Progenitor cell of endocrine pancreas (in vitro differentiated cells): ENCODE measurements at places on chromosomes 7 and 10. TPM values are rescaled to one million over a fixed set of nuclear protein-coding genes. Genes with fewer than 3 reads are reported as not detected.

The GDF10 gene
- not detected in 2 replicates for total RNA-seq

The MAP3K8 gene
- 15.0 and 16.8 TPM in 2 replicates for total RNA-seq

The BET1 gene
- 24.9 and 30.5 TPM in 2 replicates for total RNA-seq

The GNAT3 gene
- total RNA-seq: not detected in 2 replicates

The ABCB4 gene
- 0.60 and 0.65 TPM in 2 replicates for total RNA-seq

DNA sequence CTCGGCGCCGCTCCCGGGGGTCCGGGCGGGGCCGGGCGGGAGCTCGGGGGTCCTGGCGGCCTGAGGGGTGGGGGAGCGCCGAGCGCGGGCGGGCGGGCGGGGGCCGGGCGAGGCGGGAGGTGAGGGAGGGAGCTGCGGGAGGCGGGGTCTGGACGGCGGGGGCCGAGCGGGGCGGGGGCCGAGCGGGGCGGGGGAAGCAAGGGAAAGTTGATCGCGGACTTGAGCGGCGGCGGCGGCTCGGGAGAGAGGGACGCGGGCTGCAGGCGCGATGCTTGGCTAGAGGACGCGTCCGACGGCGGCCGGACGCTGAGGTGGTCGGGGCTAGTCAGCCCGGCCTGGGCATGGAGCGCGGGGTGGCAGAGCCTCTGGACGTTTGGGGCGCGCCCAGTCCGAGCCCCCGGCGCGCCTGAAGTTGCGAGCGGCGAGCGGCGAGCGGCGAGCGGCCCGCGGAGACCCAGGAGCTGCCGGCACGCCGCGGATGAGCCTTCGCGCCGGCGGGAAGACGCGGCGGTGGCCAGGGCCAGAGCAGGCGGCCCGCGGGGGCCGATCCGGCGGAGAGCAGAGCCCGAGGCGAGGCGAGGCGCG lies at the start of gene CDH23:
CDH23 (plus strand) TSS at position 210 of the 585 bp plus-strand sequence. CDS start 42,912 bp downstream, outside the sequence.
- peaks cover 83% of the 10 kb centered on the region for H3K27me3 ChIP-seq
- H3K4me1 ChIP-seq: peaks cover 1% of the 10 kb centered on the region
- no peak for DNase-seq
- H3K4me3 ChIP-seq: peak within 1 kb of the TSS; percentile 63
- peak within 1 kb of the TSS; percentile 63 for H3K27ac ChIP-seq

DNA sequence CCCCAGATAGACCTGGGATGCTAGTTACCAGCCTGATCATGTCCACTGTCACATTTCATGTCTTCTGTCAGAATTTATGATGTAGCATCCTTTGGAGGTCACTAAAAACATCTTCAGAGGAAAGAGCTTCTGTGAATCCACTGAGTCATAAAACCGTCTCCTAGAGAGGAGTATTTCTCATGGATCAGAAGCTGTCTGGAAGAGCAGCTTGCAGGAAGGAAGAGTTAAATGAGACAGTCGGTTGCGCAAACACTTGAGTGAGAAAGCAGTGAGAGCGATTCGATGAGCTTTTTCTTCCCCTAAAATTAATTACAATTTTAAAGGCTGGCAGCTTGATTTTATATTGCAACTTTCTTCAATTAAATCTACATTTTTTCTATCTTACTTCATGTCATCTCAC lies 47.2 kb upstream of the WDR11 start:
- no peaks in the 10 kb centered on the region for H3K36me3 ChIP-seq
- DNase-seq: no peak
- peaks cover 27% of the 10 kb centered on the region for H3K4me1 ChIP-seq
- no peak overlapping the region for H3K4me3 ChIP-seq

- no peak for DNase-seq
- no peaks in the 10 kb centered on the region for H3K36me3 ChIP-seq
- no peak overlapping the region for H3K4me3 ChIP-seq
- no peaks in the 10 kb centered on the region for H3K27me3 ChIP-seq
Observed at GRCh38 chr10:61410353-61411070, 42.7 kb downstream of the TMEM26 start.

GRCh38 chr7:128734890-128735289 lies 4.3 kb upstream of the CALU start:
- peaks cover 18% of the 10 kb centered on the region for H3K27me3 ChIP-seq
- no peak overlapping the region for H3K4me3 ChIP-seq
- H3K27ac ChIP-seq: peak overlapping the region; percentile 5

DNA sequence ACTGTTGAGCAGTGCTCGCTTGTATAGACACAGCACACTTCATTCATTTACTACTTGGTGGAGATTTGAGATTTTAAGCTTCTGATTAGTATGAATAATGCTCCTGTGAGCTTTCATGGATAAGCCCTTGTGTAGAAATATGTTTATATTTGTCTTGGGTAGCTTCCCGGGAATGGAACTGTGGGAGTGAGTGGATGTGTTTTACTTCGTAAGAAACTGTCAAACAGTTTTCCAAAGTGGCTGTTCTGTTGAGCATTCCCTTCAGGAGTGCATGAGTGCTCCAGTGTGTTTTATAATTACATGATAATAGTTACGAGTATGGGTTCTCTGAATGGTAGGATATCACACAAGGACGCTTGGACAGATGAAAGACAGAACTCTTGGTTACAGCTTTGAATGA lies 49.4 kb downstream of the VWC2 start:
- no peak overlapping the region for H3K27ac ChIP-seq
- no peaks in the 10 kb centered on the region for H3K36me3 ChIP-seq
- H3K4me1 ChIP-seq: peaks cover 1% of the 10 kb centered on the region
- no peak overlapping the region for H3K4me3 ChIP-seq
- H3K27me3 ChIP-seq: no peaks in the 10 kb centered on the region

DNA sequence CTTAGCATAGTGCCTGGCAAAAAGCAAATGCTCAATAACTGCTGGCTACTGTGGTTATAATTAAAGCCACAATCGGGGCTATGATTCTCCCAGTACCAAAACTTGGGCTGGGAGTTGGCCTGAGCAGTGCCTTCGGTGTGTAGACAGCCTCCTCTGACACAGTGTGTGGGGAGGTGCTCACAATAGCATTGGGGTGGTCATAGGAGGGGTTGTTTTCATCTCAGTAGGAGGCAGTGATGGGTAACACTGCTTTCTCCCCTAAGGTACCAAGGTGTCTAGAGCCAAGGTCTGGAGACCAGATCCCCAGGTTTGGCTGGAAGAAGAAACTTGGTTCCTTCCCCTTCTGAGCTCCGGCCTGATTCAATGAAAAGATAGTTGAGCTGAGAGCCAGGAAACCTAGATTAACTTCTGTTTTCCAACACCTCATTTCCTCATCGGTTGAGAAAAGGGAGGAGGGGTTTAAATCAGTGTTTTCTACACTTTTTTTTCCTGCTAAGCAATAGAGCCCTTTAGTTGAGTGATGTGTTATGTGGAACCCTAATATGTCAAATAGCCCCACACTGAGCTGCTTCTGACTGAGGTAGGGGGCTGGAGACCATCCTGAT lies 68.2 kb downstream of the LRMDA start:
- H3K4me1 ChIP-seq: peaks cover 10% of the 10 kb centered on the region
- no peak overlapping the region for H3K4me3 ChIP-seq
- DNase-seq: no peak
- no peaks in the 10 kb centered on the region for H3K36me3 ChIP-seq
- H3K27me3 ChIP-seq: peaks cover 6% of the 10 kb centered on the region

- no peaks in the 10 kb centered on the region for H3K27me3 ChIP-seq
- peak overlapping the region; percentile 0 for H3K27ac ChIP-seq
- peaks cover 2% of the 10 kb centered on the region for H3K36me3 ChIP-seq
- DNase-seq: no peak
Observed at GRCh38 chr7:72622532-72622931, 205.5 kb downstream of the TYW1B start.

GRCh38 chr7:6092953-6093354 lies 61.8 kb downstream of the ANKRD61 start:
- peaks cover 1% of the 10 kb centered on the region for H3K4me1 ChIP-seq
- H3K36me3 ChIP-seq: no peaks in the 10 kb centered on the region
- no peak for DNase-seq

- H3K36me3 ChIP-seq: no peaks in the 10 kb centered on the region
- DNase-seq: no peak
- no peaks in the 10 kb centered on the region for H3K4me1 ChIP-seq
- H3K27ac ChIP-seq: no peak overlapping the region
Observed at GRCh38 chr7:64945503-64946175, 42.6 kb downstream of the ZNF273 start.

GRCh38 chr10:119541459-119542356 lies 811 bp downstream of the RGS10 start:
- peaks cover 82% of the 10 kb centered on the region for H3K27me3 ChIP-seq
- no peak overlapping the region for H3K27ac ChIP-seq
- DNase-seq: no peak
- H3K4me1 ChIP-seq: peaks cover 6% of the 10 kb centered on the region
- H3K36me3 ChIP-seq: no peaks in the 10 kb centered on the region

DNA sequence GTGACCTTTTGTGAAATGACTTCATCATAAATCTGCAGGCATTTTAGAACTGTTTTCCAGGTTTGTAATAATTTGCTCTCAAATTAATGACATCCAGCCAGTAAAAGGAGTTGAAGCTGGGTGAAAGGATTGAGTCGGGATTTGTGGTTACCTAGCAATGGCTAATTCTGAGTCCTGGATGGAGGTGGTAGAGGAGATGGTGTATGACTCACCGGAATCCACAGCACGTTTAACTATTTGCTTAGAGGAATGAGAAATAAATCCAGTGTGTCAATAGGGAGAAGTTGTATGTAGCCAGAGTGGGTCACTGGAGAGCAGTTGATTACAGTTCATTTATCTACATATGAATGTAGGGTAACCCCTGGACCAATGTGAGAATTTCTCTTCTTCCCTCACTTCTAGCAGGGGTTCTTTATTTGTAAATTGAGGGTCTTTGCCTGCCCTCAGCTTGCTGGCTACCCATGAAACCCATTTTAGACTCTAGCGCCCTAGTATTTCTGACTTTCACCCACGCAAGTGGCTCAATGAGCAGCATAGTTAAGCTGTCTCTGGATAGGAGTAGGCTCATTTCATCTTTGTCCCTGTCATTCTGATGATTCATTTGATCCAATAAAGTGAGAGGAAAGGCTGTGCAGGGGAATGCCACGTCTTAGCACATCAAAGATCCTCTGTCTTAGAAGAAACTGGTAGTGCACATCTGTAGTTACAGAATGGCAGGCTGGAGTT lies 547.8 kb downstream of the SORCS3 start:
- no peaks in the 10 kb centered on the region for H3K27me3 ChIP-seq
- DNase-seq: no peak
- H3K36me3 ChIP-seq: no peaks in the 10 kb centered on the region
- H3K4me3 ChIP-seq: no peak overlapping the region
- H3K27ac ChIP-seq: no peak overlapping the region
